A549 (cell line): ENCODE measurements at places on chromosomes 11 and 22. TPM values are rescaled to one million over a fixed set of nuclear protein-coding genes. Genes with fewer than 3 reads are reported as not detected.

- no peak for DNase-seq
These were observed 921.0 kb downstream of the KCNA4 start for GRCh38 chr11:29095821-29096220.

The FGF4 gene
- not detected in 3 replicates for polyA plus RNA-seq

DNA sequence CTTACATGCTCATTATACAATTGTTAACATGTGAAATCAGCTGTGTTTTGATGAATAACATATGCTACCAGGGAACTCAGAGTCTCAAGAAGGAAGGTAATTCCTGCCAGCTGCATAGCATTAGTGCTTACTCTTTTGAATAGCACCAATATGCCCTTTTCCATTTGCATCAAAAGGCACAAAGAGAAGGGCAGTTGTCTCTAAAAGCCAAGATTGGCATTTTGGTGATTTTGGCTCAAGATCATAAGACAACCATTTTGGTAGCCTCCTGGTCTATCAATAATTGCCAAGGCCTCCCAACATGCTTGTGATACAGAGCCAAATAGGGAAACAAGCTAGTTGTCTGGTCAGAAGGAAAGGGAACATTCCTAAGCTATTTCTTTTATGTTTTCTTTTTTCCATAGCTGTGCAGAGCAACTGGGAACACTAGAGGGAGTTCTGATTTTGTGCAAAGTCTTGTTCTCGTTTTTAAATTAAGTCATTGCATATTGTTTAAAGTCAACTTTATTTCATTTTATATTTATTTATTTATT, 416.7 kb upstream of the CHORDC1 start:
- peak; percentile 1 for DNase-seq

DNA sequence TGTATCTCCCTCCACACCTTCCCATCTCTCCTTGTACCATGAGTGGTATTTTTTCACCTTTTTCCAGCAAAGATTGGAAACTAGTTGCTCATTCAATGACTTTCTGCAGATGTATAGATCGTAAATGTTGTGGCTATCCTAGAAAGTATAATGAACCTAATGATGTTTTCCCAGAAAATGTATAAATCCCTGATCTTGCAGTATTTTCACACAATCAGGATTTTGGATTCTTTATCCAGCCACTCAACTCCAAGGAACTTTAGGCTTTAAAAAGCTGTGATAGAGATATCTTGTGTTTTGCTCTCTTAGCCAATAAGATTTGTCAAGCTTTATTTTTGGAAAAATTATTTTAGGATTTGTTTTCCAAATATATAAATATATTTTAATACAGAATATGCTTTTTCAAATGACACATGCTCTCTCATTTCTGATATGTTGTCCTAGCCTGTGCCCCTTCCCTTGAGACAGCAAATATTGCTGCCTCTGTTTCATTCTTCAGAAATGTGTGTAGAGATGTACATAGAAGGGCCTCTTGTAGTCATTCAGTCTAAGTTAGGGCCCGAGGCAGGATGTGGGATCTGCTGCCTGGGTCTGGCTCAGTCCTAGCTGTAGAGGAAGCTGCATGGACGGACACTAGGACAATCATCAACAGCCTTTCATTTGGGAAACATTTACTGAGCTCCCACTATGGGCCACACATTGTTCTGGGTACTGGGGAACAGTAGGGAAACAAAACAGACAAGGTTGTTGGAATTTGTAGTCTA, 62.4 kb downstream of the NAV2 start:
- DNase-seq, result no peak

DNA sequence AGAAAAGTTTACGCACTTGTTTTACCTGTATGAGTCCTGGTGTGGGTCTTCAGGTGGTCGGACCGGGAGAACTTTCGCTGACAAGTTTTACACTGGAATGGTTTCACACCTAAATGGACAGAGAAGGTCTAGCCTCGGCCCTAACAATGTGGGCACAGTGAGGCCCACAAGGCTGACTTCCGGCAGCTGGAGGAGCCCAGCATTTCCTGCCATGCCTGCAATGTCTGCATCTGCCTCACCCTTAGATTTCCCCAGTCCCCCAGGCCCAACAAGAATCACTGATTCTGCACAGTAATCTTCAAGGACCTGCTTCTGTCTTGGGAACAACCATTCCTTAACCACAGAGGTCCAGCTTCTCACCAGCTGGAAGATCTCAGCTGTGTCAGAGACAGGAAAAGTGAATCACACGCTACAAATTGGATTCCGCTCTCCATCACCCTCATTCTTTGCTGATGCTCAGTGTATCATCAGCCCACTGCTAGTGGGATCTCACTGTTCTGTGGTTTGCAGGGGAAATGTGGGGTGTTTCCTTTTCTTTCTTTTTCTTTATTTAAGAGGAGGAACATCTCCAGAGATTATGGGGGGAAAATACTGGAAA, 43.3 kb downstream of the WT1 start:
- DNase-seq, result no peak

The ANO1 gene
- polyA plus RNA-seq, result 0.27 to 0.49 TPM (median 0.45 TPM) in 3 replicates

DNA sequence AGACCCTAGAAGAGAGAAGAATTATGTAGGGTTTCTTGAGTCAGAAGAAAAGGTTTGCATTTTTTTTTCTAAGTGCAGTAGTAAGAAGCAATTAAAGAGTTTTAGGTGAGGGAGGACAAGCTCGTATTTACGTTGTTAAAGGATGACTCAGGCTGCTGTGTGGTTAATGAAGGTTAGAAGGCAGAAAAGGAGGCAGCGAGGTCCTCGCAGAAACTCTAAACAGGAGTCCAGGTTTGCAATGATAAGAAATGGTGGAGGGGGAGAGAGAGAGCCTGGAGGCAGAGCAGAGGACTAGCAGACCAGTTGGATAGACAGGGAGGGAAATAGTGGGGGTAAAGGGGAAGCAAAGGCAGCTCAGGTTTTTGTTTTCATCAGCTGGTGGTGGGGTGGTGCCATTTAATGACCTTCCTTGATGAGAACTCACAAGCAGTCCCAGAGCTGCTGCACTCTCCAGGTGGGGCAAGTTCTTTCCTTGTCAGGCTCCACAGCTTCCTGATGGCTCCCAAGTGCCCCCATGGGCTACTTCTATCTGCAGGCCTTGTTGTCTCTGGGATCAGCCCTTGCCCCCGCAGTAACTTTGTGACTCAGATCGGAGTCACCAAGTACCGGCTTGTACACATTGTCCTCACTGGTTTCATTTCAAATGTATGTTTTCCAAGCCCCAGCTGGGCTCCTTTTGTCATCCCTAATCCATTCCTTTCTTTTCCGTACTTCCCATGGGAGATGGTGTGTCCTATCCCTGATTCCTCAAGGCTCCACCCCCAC, 8.3 kb upstream of the INSC start:
- DNase-seq, result no peak

- no peak for DNase-seq
These were observed 19.0 kb upstream of the PDGFB start for GRCh38 chr22:39263626-39264348.

- peak; percentile 10 for DNase-seq
These were observed 13.5 kb downstream of the MS4A6A start for GRCh38 chr11:60169264-60169915.

The TRIM34 gene
- polyA plus RNA-seq, result 6.1 to 8.1 TPM (median 6.8 TPM) in 3 replicates

DNA sequence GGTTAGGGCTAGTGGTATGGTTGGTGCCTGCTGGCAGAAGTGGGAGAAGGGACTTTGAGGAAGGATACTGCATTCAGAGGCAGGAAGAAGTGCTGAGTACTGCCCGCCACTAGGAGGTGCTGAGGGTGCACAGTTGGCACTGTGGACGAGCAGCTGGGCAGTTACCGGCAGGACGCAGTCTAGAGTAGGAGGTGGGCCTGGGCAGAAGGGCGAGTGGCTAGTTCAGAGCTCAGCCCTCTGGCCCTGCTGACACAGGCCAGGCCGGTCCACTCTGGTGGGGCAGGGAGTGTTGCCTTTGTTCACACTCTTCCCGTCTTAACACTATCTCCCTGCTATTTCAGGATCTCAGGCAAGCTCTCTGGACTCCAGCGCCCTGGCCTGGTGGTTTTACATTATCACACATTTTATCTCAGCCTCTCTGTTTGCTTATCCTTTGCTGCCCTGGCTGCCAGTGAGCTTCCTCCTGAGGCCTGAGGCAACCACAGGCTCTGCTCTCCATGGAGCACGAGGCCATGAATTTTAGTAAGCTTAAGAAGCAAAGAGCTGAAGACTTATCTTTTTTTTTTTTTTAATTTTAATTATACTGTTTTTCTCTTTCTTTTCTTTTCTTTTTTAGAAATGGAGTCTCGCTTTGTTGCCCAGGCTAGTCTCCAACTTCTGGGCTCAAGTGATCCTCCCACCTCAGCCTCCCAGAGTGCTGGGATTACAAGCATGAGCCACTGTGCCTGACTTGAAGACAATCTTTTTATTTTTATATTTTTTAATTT, 26.9 kb downstream of the SNAP29 start:
- peak; percentile 85 for DNase-seq

GRCh38 chr11:112044961-112045360, 19.8 kb downstream of the DLAT start:
- no peak for DNase-seq

- no peak for DNase-seq
These were observed 36.8 kb upstream of the JAM3 start for GRCh38 chr11:134032043-134032442.

The CABP4 gene
- polyA plus RNA-seq, result not detected in 3 replicates

- no peak for DNase-seq
These were observed 147.5 kb upstream of the B3GAT1 start for GRCh38 chr11:134559602-134559962.

The DEUP1 gene
- polyA plus RNA-seq, result not detected in 3 replicates

- DNase-seq, result no peak
These were observed 13.2 kb downstream of the PDE3B start for GRCh38 chr11:14656536-14657457.

The HBB gene
- not detected in 3 replicates for polyA plus RNA-seq

- DNase-seq, result no peak
These were observed 17.5 kb upstream of the MUC5B start for GRCh38 chr11:1205121-1205986.

- no peak for DNase-seq
These were observed 8.1 kb downstream of the APOL6 start for GRCh38 chr22:35656284-35656752.

The SERHL2 gene
- 0.21 to 0.42 TPM (median 0.38 TPM) in 3 replicates for polyA plus RNA-seq

DNA sequence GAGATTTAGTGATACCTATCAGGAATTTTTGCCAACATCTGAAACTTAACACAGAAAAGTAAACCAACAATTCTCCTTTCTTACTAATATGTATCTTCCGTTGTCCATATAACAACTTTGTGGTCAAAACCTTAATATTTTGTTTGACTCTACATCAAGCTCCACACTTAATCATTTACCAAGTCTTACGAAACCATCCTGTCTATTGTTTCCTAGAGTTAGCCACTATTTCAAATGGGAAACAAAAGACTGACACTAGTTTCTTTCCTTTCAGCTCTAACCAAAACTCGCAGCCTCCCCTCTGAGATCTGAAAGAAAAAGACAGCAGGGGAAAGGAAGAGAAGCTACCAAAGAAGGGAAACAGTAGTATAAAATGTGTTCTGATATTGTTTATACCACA, 26.5 kb upstream of the PRDM10 start:
- no peak for DNase-seq

GRCh38 chr11:6855971-6856541, 6.8 kb upstream of the OR10A2 start:
- DNase-seq, result no peak

The ARL14EP gene
- 17.7 to 23.5 TPM (median 20.8 TPM) in 3 replicates for polyA plus RNA-seq

The PANX2 gene
- polyA plus RNA-seq, result 3.9 to 4.4 TPM (median 4.3 TPM) in 3 replicates

The KDM4D gene
- polyA plus RNA-seq, result 0.56 to 0.74 TPM (median 0.58 TPM) in 3 replicates

The ROM1 gene
- 2.8 to 3.7 TPM (median 3.2 TPM) in 3 replicates for polyA plus RNA-seq

- no peak for DNase-seq
These were observed 10.6 kb upstream of the CARD10 start for GRCh38 chr22:37529652-37530345.

The CARNS1 gene
- 0.09 to 0.12 TPM (median 0.10 TPM) in 3 replicates for polyA plus RNA-seq

DNA sequence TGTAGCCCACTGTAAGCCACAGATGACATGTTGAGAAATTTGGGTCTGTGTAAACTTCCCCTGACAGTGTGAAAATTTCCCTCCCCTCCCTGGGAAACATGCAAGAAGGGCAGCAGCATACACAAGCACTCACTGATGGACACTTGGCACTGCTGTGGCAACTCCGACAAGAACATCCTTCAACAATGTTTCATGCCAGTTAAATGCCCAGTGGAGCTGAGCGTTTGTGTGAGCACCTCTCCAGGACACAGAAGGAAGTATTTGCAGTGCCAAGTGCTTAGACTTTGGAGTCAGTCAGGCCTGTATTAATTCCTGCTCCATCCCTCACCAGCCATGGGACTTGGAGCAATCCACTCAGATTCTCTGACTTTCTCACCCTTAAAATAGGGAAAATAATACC, 17.7 kb downstream of the C11orf87 start:
- no peak for DNase-seq

DNA sequence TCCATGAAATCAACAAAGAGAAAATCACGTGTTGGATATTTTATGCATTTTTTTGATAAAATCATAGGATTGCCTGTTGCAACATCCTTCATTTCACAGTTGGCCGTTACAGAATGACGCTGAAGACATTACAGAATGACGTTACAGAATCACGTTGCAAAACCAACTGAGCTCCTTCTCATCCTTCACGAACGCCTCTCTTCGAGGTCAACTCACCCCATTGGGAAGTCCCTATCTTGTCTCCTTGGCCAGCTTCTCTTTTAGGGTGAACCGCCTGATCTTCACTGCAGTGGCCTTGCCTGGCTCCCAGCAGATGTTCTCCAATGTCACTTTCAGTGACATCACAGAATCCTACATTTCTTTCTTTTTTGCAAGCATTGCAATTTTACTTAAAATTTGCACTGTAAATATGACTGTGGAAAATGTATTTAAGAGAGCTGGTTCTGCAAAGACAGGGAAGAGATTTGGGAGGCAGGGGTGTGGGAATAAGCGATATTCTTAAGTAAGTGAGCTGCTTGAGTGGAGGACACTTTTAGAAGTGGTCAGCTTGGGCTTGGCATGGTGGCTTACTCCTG, 5.1 kb downstream of the KRTAP5-7 start:
- no peak for DNase-seq

- peak; percentile 57 for DNase-seq
These were observed 69.1 kb downstream of the CTTN start for GRCh38 chr11:70467201-70468085.

- no peak for DNase-seq
These were observed 279.8 kb downstream of the TBC1D22A start for GRCh38 chr22:47042116-47042825.

The TEX12 gene
- not detected in 3 replicates for polyA plus RNA-seq

- DNase-seq, result no peak
These were observed 57.1 kb downstream of the ST14 start for GRCh38 chr11:130216591-130217132.

DNA sequence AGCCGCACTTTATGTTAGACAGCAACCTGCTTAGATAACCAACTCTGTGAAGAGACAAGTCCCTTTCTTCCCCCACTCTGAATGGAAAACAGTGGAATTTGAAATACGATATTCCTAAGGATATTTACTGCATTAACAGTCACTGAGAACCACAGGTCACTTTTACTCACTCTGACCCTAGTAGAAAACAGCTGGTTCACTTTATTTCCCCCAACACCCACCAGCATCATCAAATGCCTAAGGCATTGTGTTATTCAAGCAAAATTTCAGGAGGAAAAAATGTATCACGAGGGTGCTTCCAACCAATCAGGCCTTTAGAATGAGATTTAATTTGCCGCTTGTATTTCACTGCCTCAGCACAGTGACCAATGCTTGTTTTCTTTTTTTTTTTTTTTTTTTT, 1134.1 kb upstream of the CCDC90B start:
- no peak for DNase-seq

The SFI1 gene
- polyA plus RNA-seq, result 16.1 to 18.4 TPM (median 17.9 TPM) in 3 replicates
